Heart right ventricle (tissue), 16 donors: ENCODE measurements at places on chromosomes 11 and 22. TPM values are rescaled to one million over a fixed set of nuclear protein-coding genes. Genes with fewer than 3 reads are reported as not detected.

DNA sequence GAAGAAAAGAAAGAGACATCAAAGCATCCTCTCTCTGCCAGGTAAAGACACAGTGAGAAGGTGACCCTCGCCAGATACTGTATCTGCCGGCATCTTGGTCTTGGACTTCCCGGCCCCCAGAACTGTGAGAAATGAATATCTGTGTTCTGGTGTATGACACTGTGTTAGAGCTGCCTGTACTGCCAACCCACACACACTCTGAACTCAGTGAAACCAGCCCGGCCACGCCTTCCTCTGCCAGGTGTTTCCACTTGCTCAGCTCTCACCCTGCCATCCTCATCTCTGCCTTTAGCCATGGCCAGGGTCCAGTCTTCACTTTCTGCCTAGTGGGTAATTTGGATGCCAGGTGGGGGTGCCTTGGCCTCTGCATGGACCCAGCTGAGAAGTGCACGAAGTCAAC lies 24.0 kb downstream of the CBX7 start:
- peaks cover 4% of the 10 kb centered on the region for H3K4me1 ChIP-seq
- H3K27me3 ChIP-seq, result no peaks in the 10 kb centered on the region
- H3K4me3 ChIP-seq, result no peak overlapping the region

DNA sequence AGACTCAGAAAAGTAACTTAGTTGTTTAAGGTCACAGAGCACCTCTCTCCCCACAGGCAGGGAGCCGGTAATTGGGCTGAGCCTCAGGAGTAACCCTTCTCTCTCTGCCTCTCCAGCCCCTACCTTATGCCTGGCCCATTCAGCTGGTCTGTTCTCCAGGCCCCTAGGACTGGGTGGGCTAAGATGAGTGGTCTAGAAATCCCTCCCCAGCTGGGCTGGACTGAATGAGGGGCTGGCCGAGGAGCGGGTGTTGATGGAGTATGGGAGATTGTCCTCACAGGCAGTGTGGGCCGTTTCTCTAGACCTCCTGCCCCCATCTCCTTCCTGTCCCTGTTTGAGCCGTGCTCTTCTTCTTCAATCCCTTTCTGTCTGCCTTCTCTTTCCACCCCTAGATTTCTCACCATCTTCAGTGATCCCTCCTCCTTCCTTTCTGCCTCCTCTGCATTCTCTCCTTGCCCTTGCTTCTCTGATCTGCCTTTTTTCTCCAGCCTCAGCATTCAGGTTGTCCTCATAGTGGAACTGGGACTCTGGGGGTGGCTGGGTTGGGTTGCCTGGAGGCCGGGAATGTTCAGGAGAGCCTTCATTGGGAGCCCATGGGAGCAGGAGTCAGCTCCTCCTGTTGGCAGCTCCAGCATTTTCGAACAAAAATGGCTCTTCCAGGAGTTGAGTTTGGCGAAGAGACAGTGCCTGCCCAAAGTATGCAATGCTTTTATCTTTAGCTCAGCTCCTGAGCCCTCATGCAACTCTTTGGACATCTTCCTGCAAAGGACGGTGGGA lies 7.6 kb downstream of the ST3GAL4 start:
- no peak for DNase-seq
- peak overlapping the region; percentile 23 for H3K27ac ChIP-seq
- no peak overlapping the region for H3K4me3 ChIP-seq
- H3K27me3 ChIP-seq, result no peaks in the 10 kb centered on the region

DNA sequence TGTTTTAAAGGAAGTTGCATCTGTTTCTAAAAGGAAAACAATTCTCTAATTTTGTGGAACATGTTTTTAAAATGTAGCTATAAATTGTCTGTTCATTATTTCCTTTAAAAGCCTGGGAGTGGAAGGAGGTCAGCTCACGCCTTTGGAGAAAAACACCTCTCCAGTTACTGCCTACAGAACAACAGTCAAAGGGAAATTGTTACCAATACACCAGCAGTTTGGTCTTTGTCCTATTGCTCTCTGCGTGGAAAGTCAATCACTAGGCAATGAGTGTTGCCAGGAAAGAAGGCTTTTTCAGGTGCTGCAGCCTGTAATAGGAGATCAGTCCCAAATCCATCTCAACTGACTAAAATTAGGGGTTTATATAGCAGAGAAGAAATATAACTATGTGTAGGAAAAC lies 22.2 kb downstream of the SVIP start:
- H3K4me1 ChIP-seq, result peaks cover 13% of the 10 kb centered on the region
- DNase-seq, result no peak
- H3K4me3 ChIP-seq, result no peak overlapping the region
- no peak overlapping the region for H3K27ac ChIP-seq
- no peaks in the 10 kb centered on the region for H3K27me3 ChIP-seq

- no peaks in the 10 kb centered on the region for H3K27me3 ChIP-seq
- no peaks in the 10 kb centered on the region for H3K4me1 ChIP-seq
- H3K27ac ChIP-seq, result no peak overlapping the region
- H3K4me3 ChIP-seq, result no peak overlapping the region
- no peak for DNase-seq
These were observed 905 bp upstream of the UCP3 start for GRCh38 chr11:74009675-74010305.

DNA sequence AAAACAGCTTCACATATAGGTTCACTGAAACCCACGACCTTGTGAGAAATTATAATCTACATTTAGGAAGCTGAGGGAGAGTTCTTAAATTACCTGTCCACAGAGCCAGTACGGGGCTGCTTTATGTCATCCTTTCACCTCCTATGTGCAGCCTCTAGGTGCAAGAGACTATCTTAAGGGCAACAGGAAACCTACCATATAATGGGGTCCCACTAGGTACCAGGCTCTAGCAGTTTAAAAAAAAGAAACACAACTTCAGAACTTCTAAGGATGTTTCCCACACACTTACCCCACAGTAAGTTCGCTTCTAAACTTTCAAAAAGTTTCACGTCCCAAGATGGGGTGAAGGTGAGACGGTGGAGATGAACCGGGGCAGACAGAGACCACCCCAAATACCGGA lies 573 bp downstream of the STK33 start:
- no peak for DNase-seq
- peak overlapping the region; percentile 70 for H3K4me3 ChIP-seq
- no peak overlapping the region for H3K27ac ChIP-seq

DNA sequence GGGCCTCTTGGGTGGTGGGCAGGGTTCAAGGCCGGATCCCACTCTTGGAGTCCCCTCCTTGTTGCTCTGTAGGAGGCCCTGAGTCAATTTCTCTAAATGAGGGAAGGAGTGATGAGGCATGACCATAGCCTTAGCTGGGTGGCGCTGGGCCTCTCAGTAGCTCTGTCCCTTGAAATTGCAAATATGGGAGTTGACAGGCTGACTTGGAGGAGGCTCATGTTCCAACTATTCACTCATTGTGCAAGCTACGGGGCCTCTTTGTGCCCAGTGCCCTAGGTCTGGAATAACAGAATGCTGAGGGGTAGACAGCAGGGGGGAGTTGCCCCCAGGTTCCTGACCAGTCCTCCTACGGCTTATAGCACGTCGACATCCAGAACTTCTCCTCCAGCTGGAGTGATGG lies 8.0 kb downstream of the SELENOM start:
- peaks cover 100% of the 10 kb centered on the region for H3K36me3 ChIP-seq
- peaks cover 15% of the 10 kb centered on the region for H3K4me1 ChIP-seq
- no peak for DNase-seq
- H3K27ac ChIP-seq, result no peak overlapping the region

CAT gene
- 76.0 TPM for total RNA-seq

DNAJC24 gene
- 12.8 TPM for total RNA-seq
